ENCODE measurements at places on chromosomes 5 and 9.
A peak's percentile ranks its signal among the peaks of the same experiment; 100 is the strongest.

DNA sequence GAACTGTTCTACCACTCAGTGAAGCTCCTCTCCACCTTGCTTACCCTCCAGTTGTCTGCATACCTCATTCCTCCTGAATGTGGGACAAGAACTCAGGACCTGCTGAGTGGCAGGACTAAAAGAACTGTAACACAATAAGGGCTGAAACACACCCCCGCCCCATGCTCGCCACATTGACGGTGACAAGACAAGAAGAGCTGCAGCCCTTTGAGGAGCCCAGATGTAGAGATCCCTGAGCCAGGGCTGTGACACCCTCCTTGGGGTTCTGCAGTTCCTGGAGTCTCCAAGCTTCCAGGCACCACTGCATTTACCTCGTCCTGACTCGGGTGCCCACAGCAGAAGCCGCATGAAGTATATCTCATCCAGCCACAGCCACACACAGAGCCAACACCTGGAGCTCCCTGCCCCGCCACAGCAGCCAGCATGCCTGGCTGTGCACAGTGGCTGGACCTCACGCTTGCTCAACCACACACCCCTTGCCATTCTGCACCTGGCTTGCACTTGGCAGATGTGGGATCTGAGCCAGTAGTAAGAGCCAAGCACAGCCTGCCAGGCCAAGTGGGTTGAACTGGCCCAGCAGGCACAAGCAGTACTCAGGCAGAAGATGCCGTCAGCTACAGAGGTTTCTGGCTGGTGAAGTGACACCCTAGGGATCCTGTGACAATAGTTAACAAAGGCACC lies 166.1 kb downstream of the RNF180 start:
- DNase-seq, result no peak

DNA sequence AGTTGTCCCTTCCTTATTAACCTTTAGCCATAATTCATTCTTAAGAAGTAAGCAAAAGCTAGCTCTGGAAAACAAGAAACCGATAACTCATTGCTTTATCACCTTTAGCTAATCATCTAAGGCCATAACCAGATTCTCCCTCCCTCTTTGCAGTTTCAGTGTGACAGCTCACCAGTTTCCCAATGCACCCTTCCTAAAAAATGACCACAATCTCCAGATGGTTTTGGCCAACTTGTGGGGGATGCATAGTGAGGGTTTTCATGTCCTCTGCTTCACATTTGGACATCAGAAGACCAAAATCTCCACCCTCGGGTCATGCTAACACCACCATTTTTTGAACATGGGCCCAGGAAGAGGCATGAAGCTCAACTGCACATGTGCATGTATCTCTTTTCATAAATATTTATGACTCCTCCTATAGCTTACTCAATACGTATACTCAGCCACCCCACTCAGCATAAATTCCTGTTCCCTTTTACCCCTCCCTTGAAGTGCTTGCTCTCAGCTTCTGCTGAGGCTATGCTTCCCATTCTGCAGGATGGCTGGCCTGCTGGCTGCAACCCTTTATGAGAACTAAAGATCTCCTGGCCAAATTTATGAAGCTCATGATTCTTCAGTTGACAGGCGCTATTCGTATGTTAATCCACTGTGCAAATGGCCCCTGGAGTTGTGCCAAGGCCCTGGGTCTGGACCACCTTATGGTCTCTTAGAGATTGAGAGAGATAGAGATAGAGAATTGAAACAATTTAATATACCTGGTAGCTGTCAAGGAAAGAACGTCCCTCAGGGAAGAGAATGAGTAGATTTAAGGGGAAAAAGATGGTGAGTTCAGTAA lies 14.8 kb downstream of the PPP3R2 start:
- no peak for DNase-seq

- DNase-seq, result no peak
Measured at GRCh38 chr9:75002422-75003023, 25.6 kb downstream of the CARNMT1 start.

DNA sequence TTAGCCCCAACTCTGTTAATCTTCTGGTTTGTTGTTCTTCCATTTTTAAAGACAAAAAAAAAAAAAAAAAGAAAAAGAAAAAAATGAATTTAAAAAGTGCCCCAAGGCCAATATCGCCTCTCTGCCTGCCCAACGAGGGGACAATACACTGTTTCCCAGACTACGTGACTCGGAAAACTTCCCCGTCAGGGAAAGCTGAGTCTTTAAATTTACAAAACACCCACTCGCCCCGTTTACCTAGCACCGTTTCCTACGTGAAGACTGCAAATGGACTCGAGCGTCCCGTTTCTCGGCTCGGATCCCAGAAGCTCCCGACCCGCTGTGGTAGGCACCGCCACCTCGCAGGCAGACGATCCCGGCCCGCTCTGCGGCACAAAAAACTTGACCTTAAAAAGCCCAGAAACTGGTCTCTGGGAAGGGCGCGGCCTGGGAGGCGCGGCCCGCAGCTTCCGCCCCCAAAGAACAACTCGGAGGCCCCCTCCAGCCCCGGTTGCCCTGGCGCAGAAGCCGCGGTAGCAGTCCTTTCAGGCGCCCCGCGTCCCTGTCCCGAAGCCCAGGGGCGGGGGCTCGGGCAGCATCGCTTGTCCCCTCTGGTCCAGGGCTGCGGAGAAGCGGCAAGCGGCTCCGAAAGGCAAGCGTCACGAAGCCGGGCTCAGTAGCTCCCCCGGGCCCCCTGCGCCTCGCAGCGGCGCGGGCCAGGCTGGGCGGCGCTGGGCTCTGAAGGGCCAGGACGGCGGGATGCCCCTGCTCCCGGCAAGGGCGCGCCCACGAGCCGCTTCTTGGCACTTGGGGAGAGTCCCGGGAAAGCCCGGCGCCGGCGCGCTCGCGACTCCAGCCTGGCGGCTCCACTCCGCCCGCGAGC lies at the start of gene GCNT4:
GCNT4 (minus strand) TSS at position 367 of the 862 bp plus-strand sequence. CDS start 22,521 bp downstream, outside the sequence.
- peak; percentile 43 for DNase-seq

- DNase-seq, result no peak
Measured at GRCh38 chr9:72996114-72996513, 43.3 kb upstream of the ALDH1A1 start.

DNA sequence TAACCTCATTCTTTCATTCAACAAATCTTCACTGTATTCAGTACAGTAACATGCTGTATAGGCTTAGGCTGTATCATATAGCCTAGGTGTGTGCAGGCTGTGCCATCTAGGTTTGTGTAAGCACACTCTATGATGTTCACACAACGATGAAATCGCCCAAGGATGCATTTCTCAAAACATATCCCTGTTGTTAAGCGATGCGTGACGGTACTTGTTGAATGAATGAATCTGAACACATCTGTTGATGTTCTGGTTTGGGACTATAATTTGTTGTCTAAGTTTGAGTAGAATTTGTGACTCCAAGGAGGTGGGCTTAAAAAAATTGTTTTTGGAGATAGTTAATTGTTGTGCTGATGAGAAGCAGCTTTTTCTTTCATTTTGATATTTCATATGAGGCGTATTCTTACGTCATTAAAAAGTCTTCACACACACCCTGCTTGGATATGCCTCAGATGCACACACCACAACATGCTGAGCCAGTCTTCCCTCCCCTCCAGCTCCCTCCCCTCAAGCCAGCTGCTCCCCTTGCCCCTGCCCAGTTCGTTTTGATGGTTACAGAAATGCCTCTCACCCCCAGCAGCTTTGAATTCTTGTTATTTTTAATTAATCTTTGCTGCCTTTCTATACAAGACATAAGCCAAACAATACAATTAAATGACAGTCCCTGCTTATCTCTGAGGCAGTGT lies 5.5 kb upstream of the PSAT1 start:
- DNase-seq, result no peak

DNA sequence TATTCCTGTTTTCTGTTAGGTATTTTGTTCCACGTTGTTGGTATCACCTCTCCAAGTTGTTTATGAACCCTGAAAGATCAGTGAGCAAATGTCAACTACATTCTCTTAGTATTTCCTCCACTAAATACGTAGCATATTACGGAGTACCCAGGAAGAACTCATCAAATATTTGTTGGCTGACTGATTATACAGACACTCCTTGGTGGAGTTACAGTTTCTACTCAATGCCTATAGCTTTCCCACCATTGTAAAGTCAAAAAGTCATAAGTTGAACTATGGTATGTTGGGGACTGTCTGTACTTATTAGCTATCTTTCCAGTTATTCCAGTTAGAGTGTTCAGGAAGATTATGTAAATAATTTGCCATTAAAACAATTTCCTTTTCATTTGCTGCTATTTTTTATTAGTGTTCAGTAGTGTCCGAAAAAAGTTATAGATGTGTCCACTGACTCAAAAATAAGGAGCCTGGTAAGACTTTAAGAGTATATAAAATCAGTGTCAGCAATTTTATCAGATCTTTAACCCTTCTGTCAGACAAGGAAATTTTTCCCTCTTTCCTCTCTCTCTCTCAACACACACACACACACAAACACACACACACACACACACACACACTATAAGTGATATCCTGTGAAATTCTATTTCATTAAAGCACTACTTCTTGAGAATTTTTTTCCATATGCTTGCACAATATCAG lies 6.8 kb upstream of the APBA1 start:
- DNase-seq, result no peak

GRCh38 chr5:68024426-68024825 lies 191.1 kb upstream of the PIK3R1 start:
- no peak for DNase-seq

GRCh38 chr5:27727254-27727653 lies 688.9 kb upstream of the CDH9 start:
- DNase-seq, result no peak

GRCh38 chr5:108763222-108763916 lies 15.7 kb downstream of the FER start:
- DNase-seq, result no peak

GRCh38 chr9:842635-843426 lies 1.3 kb downstream of the DMRT1 start:
- DNase-seq, result no peak

GRCh38 chr9:99052815-99053715 lies 51.8 kb upstream of the TGFBR1 start:
- DNase-seq, result peak; percentile 11

DNA sequence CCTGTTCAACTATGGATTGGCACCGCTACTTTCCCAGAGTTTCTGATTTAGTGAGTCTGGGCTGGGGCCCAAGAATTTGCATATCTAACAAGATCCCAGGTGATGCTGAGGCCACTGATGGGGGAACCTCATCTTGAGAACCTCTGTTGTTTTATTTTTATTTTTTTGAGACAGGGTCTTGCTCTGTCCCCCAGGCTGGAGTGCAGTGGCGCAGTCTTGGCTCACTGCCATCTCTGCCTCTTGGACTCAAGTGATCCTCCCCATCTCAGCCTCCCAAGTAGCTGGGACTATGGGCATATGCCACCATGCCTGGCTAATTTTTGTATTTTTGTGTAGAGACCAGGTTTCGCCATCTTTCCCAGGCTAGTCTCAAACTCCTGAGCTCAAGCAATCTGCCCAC lies 35.7 kb downstream of the LMX1B start:
- DNase-seq, result no peak

- no peak for DNase-seq
Measured at GRCh38 chr9:24939109-24939850, 393.6 kb upstream of the IZUMO3 start.

GRCh38 chr9:17057729-17058128 lies 77.1 kb upstream of the CNTLN start:
- no peak for DNase-seq

- no peak for DNase-seq
Measured at GRCh38 chr5:73322437-73323076, 126.0 kb downstream of the FOXD1 start.
